NAMALWA (cell line): ENCODE measurements at places on chromosomes 5 and 9.

- DNase-seq: no peak
Measured at GRCh38 chr5:126965061-126965475, 65.3 kb downstream of the MARCHF3 start.

DNA sequence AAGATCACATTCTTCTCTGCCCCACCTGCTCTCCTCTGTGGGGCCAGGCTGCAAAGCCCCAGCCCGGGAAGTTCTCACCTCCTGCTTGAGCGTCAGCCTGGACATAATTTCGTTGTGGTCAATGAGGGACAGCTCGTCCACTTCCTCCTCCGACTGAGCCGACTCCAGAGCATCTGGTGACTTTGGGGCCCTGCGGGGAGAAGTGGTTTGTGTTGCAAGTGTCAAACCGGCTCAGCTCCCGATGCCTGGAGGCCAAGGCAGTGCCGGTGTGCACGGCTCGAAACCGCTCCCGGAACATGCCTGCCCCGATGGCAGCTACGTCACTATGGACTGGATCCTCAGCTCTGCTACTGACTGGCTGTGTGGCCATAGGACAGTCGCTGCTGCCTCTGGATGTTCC lies 52.8 kb downstream of the PRRT1B start:
- DNase-seq: no peak

DNA sequence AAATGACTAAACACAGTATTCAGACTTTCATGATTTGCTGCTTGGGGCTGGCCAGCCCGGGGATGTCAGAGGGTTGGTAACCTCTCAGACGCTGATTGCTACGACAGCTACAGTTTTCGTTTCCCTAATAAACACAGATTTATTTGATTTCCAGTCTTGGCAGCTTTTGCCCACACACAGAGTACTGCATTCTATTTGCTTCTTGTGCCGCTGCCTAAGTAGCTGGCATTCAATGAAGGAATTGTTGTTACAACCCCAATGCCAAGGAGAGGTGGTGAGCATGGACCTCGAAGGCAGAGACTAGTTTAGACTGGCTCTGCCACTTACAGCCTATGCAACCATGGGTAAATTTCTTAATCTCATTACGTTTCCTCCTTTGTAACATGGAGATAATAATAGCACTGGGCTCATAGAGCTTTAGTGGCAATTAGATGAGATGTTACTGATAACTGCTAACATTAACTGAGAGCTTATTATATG lies 247.1 kb upstream of the PANK3 start:
- no peak for DNase-seq

DNA sequence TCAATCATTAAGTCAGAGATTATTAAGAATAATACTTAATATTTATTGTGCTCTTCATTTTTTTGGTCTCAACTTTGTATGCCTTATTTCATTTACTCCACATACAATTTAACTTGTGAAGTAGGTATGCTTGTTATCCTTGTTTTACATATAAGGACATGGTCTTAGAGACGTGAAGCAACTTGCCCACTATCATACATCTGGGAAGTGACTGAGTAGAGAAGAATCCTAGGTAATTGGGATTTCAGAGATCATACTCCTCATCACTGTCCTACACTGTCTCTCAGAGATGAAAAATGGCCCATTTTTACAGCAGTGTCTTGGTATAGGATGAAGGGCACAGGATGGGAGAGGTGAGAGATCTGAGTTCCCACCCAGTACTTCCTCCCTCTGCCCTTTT lies 23.3 kb downstream of the DMRT2 start:
- DNase-seq: no peak

- DNase-seq: no peak
Measured at GRCh38 chr5:180170106-180170809, 38.8 kb downstream of the RASGEF1C start.

- DNase-seq: no peak
Measured at GRCh38 chr5:130099008-130099407, 194.7 kb downstream of the CHSY3 start.

DNA sequence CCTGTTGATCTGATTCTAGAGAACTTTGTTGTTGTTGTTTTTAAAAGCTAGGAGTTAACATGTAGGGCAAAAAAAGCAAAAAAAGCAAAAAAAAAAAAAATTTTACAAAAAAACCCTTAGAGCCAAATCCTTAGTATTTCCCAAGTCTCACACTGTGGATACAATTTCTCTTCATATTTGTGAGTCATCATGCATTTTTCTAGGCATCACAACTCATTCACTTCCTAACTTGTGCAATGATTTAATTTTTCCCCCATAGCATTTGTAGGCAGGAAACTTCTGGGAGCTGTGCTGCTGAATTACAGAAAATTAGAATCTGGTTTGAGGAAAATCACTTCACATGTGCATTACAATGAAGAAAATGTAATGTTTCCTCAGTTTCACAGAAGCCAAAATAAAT lies 91.9 kb downstream of the MARCHF3 start:
- DNase-seq: no peak

- DNase-seq: no peak
Measured at GRCh38 chr9:72338631-72339030, 26.4 kb downstream of the ZFAND5 start.
